Mesothelial cell of epicardium (in vitro differentiated cells): ENCODE measurements at places on chromosomes 12 and 14. TPM values are rescaled to one million over a fixed set of nuclear protein-coding genes. Genes with fewer than 3 reads are reported as not detected.

GRCh38 chr12:25781232-25781631, 177.2 kb upstream of the RASSF8 start:
- DNase-seq: no peak

DNA sequence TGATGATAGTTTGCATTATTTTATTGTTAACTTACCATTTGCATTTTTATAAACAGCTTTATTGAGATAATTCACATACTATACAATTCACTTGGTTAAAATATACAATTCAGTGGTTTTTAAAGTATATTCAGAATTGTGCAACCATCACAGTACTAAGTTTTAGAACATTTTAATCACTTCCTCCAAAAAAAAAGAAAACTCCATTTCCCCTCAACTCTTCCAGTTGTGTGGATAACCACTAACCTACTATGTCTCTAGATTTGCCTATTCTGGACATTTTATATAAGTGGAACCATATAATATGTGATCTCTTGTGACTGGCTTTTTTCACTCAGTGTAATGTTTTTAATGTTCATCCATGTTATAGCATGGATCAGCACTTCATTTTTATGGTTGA, 41.3 kb downstream of the WNK1 start:
- no peak for DNase-seq

DNA sequence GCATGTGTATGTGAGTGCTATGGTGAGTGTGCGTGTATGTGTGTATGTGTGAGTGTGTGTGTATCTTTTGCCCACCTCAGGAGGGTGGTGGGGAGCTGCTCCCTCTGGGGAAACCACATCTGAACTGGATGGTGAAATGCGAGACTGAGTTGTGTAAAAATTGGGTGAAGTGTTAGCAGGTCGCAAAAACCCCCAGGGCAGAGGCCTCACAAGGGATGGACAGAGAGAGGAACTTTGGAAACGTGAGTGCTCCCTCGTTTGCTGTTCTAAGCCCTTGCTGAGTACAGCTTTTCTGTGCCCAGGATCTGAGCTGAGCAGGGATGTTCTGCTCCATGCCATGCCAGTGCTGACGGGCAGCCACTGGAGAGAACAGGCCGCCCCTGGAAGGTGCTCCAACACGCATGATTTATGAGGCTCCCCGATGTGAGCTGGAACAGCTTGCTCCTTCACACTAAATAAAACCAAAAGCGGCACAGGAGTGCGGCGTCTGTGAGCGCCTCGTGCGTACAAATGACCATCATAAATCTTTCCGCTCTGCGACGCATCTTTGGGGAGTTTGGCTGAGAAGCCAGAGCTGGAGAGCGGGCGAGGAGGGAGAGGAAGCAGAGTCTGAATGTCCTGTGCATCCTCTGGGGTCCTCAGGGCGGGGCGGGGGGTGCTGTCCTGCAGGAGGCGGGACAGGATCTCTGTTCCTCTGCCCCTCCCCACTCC, 14.1 kb upstream of the GALNT9 start:
- DNase-seq: no peak

DNA sequence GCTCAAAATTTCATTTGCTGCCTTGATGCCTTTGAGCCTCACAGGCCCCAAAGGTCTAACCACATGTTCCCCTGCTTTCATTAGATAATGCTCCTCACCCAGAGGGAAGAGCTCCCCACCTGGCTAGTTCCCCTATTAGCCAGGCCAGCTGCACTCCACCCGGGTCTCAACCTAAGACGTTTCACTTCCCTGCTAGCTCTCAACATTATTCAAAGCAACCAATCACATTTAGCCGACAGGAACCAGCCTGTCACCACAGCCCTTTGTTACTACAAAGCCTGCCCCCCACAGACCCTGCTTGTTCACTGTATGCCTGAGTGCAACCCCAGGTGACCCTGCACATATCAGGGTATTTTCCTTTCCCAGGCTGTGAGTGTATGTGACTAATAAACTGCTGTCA, 78.6 kb downstream of the SLC15A5 start:
- no peak for DNase-seq

DNA sequence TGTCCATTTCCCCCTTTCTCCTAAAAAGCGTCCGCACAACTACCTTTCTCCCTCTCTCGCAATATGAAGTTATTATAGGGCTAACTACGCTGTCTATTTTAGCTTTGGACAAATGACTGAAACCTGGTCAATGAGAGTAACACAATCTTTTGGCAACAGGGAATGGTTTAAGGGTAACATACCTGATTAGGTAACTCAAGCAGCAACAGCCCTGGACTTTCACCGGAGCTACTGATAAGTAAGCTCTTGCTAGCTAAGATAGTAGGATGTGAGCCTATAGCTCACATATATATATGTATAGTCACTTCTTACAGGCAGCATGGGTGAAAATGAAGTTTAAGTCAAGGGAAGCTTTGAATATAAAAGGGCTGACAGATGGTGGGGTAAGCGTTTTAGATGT, 313.0 kb downstream of the CEP128 start:
- no peak for DNase-seq

GRCh38 chr12:60863421-60863820, 1267.6 kb downstream of the SLC16A7 start:
- no peak for DNase-seq

DNA sequence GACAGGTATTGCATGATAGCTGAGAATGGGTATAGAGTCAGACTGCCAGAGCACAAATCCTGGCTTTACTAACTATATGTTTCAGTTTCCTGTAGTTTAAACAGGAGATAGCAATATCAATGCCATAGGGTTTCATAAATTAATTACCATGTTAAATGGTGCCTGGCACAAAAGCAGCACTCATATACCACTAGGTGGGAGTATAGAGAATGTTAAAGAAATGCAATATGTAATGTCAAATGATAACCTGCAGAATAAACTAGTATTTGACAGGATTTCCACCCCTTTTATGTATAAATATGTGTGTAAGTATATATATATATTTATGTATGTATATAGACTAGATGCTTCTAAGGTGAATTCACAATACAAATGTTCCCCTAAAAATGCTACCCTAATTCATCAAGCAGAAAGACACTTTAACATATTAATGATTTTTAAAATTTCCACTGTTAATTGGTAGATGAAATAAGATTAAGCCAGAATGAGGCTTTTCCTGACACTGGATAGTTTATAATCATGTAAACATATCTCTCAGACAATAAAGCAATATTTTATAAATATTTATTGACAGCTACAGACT, 8.6 kb downstream of the WDR89 start:
- DNase-seq: no peak

Gene TMEM253
- total RNA-seq: 1.3 to 1.9 TPM (median 1.6 TPM) in 3 replicates
